Activated CD8-positive, alpha-beta memory T cell treated with anti-CD3 and anti-CD28 coated beads, Interleukin-2, amount 10 ng/mL, durations not matched to agents 7 days and 5 days (primary cell): ENCODE measurements at places on chromosomes 2 and 18. TPM values are rescaled to one million over a fixed set of nuclear protein-coding genes. Genes with fewer than 3 reads are reported as not detected.

GPBAR1 gene
- 0.73 TPM for total RNA-seq

SF3B1 gene
- total RNA-seq: 266 TPM

PRKD3 gene
- total RNA-seq: 26.0 TPM

NXPH2 gene
- not detected for total RNA-seq

ELAC1 gene
- total RNA-seq: 10.3 TPM

NAT8 gene
- total RNA-seq: not detected

GRCh38 chr18:46426021-46426678, 230.9 kb downstream of the LOXHD1 start:
- peak; percentile 26 for DNase-seq

- no peak for DNase-seq
These were observed 7.8 kb downstream of the GRHL1 start for GRCh38 chr2:9959262-9959661.

- DNase-seq: no peak
These were observed 598.1 kb downstream of the RNF144A start for GRCh38 chr2:7515327-7515726.

DNA sequence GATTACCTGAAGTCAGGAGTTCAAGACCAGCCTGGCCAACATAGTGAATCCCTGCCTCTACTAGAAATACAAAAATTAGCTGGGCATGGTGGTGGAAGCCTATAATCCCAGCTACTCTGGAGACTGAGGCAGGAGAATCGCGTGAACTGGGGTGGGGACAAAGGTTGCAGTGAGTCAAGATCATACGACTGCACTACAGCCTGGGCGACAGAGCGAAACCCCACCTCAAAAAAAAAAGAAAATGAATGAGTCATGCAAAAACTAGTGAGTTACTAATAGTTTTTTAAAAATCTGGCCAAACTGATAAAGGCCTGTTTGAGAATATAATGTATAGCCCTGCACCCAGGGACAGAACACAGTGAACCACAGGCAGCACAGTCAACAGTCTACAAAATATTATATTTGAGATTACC, 17.5 kb downstream of the AFG3L2 start:
- no peak for DNase-seq

GRCh38 chr2:191228861-191229260, 16.3 kb upstream of the MYO1B start:
- no peak for DNase-seq

DNA sequence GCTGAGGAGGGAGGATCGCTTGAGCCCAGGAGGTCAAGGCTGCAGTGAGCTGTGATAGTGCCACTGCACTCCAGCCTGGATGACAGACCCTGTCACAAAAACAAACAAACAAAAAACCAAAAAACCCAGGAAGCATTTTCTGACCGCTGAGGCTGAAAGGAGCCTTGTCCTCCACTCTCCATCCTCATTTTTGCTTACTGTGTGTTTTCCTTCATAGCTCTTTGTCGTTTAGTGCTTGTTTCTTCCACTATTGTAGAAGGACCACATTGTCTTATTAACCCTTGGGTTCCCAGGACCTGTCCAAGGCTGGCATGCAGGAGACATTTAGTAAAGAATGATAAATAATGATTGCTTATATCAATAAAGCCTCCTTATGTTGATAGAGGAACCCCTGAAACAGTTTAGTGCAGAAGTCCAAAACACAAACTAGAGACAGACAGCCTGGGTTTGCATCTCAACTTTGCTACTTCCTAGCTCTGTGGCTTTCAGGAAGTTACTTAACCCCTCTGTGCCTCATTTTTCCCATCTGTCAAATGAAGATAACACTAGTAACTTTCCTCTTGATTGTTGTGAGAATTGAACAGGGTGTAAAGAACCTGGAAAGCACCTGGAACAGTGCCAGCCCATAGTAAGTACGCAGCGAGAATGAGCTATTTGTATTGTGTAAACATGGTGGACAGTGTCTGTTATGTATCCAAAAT, 126.0 kb downstream of the LPIN1 start:
- DNase-seq: no peak

DNA sequence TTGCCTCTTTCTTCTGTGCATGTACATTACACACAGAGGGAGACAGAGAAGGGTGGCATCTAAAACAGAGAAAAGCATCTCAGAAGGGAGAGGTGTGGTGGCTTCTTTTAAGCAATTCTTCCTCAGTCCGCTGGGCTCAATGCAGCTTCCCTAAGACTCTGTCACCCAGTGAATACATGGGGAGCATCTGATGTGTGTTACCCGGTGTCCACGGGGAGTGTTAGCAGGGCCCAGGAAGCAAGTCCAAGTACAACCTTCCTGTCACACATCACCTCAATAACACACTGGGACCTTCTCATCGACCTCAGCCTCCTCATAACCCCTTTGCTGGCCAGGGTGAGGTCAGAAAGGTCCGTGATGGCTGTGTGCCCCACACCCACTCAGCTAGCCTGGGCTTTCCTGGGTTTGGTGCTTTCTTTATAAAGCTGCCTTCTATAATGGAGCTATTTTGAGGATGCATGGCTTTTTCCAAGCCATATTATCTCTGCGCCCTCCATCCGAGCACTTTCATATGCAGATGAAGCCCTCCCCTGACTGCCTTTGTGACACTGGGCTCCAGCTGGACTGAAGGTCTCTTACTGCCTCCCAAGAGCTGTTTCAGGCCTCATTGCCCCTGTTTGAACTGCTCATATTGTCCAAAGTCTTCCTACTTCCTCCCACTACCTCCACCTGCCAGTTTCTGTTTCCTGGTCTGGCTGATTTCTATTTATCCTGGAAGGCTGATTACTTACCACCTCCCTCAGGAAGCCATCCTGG, 21.4 kb downstream of the TNFRSF11A start:
- no peak for DNase-seq

DNA sequence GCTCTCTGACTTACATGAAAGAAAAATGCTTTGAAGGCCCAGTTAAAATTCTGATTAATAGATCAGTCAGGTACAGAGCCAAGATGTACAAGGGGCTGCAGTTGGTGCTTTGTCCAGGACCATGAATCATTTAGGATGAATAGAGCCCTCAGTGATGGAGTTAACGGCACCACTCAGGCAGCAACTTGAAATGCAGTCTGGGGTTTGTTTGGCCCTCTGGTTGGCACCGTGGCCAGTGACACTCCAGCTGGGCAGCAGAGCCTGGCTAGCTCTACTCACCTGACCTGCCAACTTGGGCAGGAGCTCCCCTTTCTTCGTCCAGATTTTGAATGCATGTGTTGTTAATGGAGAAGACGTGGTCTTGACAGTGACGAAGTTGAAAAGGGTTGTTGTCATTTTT, 493.0 kb upstream of the ACVR2A start:
- DNase-seq: no peak

DNA sequence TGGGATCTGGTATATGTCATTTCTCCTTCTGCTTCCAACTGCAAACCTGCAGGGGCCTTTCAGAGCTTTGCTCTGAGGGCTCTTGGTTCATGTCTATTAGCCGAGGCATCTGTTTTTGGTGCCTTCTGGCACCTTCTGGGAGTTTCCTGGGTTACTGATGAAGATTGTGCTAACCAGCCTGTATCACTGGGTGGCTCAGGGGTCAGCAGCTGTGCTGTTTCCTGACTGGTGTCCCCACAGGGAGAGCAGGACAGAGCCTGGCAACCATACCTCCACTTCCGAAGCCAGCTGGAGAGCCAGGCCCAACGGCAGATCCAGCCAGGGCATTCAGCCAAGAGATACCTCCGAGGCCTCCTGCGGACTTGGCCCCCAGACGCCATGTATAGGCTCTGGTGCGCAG, 17.5 kb downstream of the KIAA2012 start:
- no peak for DNase-seq

DNA sequence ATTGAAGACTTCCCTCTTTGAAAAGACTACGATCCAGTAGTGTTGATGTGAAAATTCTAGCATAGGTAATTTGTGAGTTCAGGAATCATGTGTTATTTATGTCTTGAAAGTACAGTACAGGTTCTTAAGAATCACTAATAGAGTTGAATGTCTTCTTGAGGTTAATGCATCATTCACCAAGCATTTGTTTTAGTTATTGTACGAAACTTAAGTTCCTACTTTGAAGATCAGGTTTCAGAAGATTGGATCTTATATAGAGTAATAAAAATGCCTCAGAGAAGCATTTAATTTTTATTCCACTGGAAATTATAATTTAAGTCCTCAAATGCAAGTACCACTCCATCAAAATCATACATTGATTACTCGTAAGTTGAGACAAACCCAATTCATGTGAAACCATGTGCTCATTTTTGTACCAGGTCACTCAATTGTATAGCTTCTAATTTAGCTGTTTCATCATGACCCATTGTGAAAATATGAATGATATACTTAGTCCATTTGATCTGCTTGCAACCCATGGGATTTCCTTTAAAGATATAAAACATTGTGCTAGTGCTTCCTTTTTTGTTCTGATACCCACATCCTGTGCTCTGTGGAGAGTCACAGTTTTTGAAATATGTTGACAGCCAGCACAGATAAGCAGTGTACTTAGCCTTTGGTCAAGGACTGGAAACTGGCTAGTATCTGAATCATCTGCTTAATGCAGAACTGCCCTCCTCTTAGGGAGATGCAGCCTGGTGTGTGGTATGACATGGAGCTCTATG, 22.5 kb upstream of the RAB27B start:
- DNase-seq: peak; percentile 43

DNA sequence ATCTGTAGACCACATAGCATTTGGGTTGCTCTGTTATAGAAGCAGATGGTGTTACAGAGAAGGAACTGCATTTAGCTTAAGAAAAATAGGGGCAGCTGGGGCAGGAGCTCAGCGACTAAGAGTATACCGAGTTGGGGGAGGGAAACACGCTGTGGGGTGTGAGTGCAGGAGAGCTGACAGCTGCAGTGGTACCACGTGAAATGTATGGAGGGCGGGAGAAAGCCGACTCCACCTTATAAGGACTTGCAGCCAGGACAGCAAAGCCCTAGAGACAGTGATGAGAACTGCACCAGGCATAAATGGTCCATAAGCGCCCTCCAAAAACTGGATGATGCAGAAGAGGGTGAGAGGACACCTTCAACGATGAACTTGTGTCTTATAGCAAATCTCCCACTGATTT, 237.6 kb downstream of the PRKCE start:
- peak; percentile 67 for DNase-seq

DNA sequence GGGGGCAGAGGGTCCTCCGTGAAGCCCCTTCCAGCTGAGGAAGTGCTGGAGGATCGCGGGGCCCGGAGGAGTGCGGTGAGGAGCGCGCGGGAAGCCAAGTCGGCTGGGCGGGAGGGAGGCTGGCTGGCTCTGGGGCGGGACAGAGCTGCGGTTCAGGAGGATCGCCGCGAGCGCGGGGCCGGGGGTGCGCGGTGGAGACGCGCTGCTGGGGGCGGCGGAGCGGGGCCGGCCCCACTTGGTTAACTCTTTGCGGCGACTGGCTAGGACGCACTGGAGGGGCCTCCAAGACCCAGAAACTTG, 464 bp downstream of the CYBRD1 start:
- DNase-seq: no peak

DNA sequence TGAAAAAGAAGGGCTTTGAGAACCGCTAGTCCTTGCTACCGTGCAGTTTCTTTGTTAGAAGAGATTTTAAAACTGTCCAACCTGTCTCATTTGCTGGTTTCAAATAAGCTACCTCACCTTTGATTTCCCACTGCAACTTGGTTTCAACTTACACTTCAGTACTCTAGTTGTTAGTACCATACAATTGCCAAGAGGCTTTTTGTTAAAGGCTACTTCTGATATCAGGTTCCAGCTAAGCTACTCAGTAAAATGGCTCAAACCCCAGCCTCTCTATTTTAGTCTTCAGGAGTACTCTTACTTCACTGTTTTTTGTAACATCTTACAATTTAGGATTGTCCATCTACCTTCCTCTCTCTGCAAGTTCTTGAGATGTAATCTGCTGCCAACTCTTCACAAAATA, 91.6 kb downstream of the INO80D start:
- no peak for DNase-seq

DNA sequence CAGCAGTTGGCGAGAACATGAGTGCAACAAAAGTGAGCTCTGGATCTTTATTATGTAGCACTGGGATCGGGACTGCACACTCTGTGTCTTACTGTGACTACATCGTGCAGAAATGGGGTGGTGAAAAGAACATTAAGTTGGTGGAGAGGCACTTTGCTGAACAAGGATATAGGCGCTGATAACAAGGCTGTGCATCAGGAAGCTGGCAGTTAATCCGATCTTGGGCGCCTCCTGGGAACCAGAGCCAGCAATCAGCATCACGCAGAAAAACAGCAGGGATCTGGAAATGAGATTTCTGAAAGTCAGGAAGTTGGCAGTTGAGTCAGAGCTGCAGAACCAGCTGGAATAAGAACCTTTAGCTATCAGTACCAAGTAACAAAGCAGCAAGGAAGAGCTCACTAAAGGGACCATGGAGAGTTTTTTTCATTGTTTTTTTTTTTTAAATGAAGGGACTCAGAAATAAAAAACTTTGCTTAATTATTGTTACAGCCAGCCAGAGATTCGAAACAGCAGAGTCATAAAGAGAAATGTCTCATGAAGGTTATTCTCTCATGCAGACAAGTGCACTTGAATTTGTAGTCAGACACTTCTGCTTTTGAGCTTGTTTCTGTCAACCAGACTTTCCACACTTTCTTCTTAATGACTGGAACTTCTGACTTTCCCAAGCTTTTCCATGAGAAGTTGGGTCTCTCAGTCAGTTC, 22.8 kb upstream of the MYO3B start:
- DNase-seq: no peak

DNA sequence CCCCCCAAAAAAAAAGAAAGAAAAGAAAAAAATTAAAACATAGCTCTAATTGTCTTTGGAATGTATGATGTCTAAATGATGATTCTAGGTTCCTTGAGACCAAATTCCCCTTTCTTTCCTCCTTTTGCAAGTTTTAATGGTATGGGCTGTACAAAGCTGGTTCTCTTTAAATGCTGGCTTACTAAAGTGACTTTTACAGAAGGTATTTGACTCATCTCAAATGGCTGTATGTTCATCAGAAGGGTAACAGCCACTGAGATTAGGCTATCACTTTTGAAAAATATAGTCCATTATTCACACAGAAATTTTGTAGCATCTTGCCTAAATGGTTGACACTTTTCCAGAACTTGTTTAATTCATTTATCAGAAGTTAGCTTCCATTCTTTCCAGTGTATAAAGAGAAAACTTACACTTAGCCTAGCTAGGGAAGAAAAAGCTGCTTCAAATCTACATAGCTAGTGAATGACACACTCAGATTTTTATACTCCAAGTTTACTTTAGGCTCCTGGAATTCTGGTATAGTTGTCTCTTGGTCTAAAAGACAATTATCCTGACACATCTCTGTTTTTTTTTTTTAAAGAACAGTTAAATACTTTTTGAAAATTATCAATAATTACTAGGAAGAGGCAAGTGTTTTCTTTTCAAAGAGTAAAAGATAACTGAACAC, 622.6 kb downstream of the LRP1B start:
- DNase-seq: no peak

- no peak for DNase-seq
These were observed 878.3 kb upstream of the ID2 start for GRCh38 chr2:7803515-7803914.

DNA sequence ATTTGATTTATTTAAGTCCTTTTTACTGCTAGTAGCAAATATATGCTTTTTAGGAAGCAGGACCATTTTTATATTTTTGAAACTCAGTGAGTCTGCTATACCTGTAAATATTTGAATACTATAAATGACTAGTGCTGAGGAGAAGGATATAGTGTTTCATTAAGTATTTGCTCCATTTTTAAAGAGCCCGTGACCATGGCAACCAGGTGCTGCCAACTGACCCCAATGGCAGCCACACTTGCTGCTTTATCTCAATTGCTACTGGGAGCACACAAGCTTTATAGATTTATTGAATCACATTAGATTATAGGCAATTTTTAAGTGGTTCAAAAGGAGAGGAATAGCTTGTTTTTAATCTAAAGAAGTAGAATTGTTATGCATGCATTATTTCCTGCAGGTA, 142.0 kb downstream of the SCG2 start:
- DNase-seq: no peak
